ENCODE measurements at places on chromosomes 5 and 9. TPM values are rescaled to one million over a fixed set of nuclear protein-coding genes. Genes with fewer than 3 reads are reported as not detected.

The ARSI gene
- not detected for total RNA-seq

GRCh38 chr5:153618867-153619266, 128.4 kb downstream of the GRIA1 start:
- DNase-seq, result no peak

GRCh38 chr5:68683632-68684036, 410.2 kb upstream of the SLC30A5 start:
- DNase-seq, result no peak

- no peak for DNase-seq
Observed at GRCh38 chr9:534886-535285, 306.6 kb upstream of the DMRT1 start.

DNA sequence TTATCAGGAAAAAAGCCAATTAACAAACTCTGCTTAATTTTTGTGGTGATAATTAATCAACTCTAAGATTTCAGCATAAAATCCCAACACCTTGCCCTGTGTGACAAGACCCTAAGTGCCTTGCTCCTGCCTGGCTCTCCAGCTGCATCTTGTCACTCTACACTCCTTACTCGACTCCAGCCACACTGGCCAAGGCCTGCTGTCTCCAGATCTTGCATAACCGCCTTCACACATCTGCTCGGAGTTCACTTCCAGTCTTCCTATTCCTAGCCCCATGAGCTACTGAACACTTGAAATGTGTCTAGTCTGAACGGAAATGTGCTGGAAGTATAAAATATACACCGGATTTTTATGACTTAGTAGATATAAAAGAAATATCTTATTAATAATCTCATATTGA, 259.6 kb downstream of the EPB41L4A start:
- no peak for DNase-seq

DNA sequence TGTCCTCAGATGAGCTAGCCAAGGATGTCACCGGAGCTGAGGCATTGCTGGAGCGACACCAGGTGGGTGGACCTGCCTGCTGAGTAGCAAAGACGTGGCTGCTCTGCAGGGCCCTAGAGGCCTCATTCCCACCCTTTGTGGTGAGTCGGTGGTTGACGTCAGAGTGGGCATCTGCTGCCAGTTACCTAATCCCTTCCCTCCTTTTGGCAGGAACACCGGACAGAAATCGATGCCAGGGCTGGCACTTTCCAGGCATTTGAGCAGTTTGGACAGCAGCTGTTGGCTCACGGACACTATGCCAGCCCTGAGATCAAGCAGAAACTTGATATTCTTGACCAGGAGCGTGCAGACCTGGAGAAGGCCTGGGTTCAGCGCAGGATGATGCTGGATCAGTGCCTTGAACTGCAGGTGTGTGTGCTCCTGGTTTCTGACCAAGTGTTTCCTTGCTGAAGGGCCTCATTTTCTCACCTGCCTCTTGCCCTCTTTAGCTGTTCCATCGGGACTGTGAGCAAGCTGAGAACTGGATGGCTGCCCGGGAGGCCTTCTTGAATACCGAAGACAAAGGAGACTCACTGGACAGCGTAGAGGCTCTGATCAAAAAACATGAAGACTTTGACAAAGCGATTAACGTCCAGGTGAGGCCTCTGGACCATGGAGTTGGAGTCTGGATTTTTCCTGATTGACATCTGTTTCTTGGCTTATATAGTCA, 48.9 kb downstream of the DYNC2I2 start:
- DNase-seq, result no peak

DNA sequence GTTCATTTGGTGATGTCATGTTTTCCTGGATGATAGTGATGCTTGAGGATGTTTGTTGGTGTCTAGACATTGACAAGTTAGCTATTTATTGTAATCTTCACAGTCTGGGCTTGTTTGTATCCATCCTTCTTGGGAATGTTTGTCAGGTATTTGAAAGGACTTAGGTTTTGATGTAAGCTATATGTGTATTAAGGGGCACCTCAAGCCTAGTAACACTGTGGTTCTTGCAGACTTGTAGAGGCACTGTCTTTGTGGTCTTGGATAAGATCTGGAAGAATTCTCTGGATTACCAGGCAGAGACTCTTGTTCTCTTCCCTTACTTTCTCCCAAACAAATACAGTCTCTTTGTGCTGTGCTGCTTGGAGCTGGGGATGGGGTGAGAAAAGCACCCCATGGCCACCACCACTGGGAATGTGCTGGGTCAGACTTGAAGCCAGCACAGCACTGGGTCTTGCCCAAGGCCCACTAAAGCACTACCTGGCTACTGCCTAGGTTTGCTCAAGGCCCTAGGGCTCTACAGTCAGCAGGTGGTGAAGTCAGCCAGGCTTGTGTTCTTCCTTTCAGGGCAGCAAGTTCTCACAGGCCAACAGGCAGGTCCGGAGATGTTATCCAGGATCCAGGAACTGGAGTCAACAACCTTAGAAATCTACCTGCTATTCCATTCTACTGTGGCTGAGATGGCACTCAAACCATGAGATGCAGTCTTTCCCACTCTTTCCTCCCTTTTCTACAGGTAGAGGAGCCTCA, 49.3 kb upstream of the GNA14 start:
- DNase-seq, result no peak

The TMEM252 gene
- not detected for total RNA-seq

- no peak for DNase-seq
Observed at GRCh38 chr5:72817076-72817481, 618 bp downstream of the TNPO1 start.

- no peak for DNase-seq
Observed at GRCh38 chr9:92714787-92715487, 45.0 kb upstream of the IPPK start.

The ADRB2 gene
- total RNA-seq, result 1.6 TPM

DNA sequence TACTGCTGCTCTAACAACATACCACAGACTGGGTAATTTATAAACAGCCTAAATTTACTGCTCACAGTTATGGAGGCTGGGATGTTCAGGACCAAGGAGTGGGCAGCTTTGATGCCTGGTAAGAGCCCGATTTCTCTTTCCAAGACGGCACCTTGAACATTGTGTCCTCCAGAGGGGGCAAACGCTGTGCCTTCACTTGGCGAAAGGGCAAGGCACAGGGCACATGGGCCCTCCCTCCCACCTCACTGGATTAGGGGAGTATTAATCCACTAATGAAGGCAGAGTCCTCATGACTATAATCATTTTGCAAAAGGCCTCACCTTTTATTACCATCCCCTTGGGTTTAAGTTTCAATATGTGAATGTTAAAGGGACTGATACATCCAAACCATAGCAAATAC, 397.7 kb downstream of the TMEM38B start:
- DNase-seq, result no peak

- no peak for DNase-seq
Observed at GRCh38 chr5:32753051-32753450, 41.9 kb downstream of the NPR3 start.

The PCDHA1 gene
- total RNA-seq, result not detected

The GPR150 gene
- 0.26 TPM for total RNA-seq

The HACD4 gene
- 4.4 TPM for total RNA-seq

- no peak for DNase-seq
Observed at GRCh38 chr5:172527559-172527958, 73.2 kb upstream of the SH3PXD2B start.

DNA sequence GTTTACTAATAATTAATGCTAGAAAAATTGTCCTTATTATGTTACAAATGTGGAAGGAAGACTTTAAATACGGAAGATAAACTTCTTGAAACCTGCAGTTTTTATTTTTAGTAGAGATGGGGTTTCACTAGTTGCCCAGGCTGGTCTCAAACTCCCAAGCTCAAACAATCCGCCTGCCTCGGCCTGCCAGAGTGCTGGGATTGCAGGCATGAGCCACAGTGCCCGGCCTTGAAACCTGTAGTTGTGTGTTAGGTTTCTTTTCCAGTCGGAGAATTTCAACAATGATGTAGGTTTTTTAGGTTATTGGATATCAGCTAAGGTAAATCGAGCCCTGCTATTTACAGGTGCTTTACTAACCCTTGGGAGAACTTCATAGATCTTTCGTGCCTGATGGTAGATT, 30.8 kb downstream of the CTNNA1 start:
- no peak for DNase-seq

DNA sequence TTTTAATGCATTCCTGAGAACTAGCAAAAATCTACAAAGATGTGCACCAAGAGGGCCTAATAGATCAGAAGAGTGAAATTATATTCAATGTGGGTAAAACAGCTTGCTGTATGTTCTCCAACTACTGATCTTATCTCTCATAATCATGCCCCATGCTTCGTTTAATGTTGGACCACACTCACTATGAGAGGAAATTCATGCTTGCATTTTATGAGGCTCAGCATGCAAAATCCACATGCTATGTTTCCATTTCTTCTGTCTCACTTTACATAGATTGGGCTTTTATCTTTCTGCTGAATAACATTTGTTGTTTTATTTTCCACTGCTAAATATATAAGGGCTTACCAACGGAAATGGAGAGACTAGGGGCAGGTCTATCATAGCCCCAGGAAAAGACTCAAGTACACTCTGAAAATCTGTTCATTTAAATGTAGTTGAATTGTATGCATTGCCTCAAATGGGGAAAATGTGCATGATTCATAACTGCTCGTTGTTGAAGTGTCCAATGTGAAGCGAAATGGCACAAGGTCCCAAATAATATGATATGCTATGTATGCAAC, 474.2 kb downstream of the EFNA5 start:
- no peak for DNase-seq

- DNase-seq, result no peak
Observed at GRCh38 chr9:121566481-121567465, 67.1 kb upstream of the GGTA1 start.

The LRRTM2 gene
- not detected for total RNA-seq

- DNase-seq, result no peak
Observed at GRCh38 chr5:55865831-55866230, 14.7 kb downstream of the IL31RA start.

The IFNA2 gene
- total RNA-seq, result not detected

- no peak for DNase-seq
Observed at GRCh38 chr5:111931655-111932054, 174.7 kb upstream of the NREP start.

The C5orf58 gene
- total RNA-seq, result not detected

DNA sequence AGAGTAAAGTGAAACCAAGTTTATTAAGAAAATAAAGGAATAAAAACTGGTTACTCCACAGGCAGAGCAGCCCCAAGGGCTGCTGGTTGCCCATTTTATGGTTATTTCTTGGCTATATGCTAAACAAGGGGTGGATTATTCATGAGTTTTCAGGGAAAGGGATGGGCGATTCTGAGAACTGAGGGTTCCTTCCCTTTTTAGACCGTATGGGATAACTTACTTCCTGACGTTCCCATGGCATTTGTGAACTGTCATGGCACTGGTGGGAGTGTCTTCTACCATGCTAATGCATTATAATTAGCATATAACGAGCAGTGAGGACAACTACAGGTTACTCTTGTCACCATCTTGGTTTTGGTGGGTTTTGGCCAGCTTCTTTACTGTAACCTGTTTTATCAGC, 323.9 kb upstream of the PTGER4 start:
- DNase-seq, result no peak

The AQP7 gene
- not detected for total RNA-seq

DNA sequence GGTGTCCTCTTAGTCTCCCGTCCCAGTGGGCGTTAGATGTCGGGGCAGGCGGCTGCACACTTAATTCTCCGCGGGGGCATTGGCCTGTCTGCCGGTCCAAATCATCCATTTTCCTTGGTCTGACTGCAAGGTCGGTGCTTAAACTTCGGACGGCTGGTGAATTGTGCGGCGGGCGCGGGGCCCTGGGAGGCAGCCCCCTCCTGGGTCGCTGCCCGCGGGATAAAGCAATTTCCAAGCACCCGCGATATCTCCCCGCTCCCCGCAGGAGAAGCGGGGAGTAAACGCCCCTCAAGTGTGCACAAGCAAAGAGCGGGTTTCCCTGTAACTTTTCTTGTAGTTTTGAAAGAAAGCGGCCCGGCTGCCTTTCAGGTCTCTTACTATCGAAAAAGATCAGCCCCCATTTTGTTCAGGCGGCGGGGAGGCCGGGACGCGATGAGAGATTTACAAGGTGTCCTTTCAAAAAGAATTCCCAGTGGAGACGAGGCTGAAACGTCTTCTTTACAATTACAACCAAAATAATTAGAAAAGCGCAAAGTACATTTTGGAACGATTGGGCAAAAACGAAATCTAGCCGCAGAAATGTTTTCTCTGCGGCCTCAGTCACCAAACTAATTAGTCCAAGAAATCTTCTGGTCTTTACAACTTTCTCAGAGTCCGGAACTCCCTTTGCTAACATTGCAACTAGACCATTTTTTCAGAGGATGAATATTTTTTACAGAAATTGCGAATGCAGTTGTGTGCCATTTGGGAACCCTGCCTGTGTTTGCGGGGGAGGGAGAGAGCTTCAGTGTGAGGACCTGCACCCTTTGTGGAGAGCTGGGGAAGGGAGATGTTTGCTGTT, 1.8 kb downstream of the IRX1 start:
- no peak for DNase-seq

The PCDHGA1 gene
- total RNA-seq, result 0.09 TPM

- no peak for DNase-seq
Observed at GRCh38 chr5:97078958-97079743, 63.3 kb downstream of the LIX1 start.

The GFI1B gene
- total RNA-seq, result not detected

GRCh38 chr5:65862384-65862783, 64.0 kb upstream of the ERBIN start:
- no peak for DNase-seq

The SHOC1 gene
- not detected for total RNA-seq

GRCh38 chr5:110265162-110265561, 461.3 kb downstream of the TMEM232 start:
- no peak for DNase-seq

DNA sequence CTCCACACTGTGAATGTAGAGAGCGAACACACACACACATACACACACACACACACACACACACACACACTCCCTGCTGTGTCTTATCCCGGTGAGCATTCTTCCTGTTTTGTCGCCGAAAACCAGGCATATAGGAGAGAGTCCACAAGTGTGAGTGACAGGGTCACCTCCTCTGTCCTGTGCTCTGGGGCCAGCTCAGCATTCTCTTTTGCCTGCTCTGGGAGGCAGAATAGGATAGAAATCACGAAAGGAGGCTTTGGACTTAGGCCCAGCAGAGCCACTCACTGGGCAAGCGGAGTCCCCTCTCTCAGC, 3.0 kb downstream of the LAMC3 start:
- no peak for DNase-seq

DNA sequence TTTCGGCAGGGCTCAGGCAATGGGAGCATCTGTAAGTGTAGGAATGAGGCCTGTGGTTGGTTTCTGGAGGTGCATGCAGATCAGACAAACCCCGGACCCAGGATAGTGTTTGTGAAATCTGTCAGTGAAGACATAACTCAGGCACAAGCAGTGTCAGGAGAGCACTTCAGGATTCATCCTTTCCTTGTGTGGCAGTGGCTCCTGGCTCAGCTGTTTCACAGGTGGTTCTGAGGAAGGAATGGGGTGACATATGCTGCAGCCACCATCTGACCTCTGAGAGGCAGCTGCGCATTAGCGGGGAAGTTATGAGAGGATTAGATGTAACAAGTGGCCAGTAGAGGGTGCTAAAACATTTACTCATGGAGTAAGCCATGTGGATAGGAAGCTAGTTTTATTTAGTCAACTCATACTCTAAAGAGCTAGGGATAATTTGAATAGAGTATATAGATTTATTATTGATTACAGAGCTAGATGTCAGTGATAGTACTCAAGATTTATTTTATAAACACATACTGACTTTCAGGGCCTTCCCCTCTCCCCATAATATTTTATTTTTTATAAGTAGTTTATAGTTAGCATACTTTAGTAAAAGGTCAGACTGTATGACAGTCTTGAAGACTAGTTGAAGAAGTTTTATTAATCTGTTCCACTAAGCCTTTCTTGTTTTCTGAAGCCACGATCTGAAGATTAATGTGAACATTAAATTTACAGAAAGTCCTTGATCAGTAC, 28.4 kb downstream of the NNT start:
- peak; percentile 48 for DNase-seq

Data from CD8-positive, alpha-beta memory T cell (primary cell).